ENCODE measurements at places on chromosomes 1 and 21.

DNA sequence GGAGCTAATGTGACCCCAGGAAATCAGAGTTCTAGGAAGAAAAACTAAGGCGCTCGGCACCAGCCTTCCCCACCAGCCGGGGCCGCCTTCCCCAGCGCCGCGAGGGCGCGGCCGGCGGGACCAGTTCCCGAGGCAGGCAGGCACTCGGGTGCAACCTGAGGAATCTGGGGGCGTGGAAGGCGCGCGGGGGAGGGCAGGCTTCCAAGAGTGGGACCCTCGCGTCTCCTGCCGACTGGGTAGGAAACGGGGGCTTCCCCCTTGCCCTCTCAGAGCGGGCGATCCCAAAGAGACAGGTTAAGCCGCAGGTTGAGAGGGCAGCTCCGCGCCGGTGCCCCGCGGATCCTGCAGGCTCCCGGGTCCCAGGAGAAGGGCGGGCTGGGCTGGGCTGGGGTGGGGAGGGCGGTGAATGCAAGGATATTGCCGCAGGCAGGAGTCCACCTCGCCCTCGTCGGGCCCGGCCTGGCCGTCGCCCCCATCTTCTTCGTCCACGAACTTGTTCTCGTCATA, 431 bp downstream of the ARPC5 start:
- DNase-seq = peak; percentile 44

DNA sequence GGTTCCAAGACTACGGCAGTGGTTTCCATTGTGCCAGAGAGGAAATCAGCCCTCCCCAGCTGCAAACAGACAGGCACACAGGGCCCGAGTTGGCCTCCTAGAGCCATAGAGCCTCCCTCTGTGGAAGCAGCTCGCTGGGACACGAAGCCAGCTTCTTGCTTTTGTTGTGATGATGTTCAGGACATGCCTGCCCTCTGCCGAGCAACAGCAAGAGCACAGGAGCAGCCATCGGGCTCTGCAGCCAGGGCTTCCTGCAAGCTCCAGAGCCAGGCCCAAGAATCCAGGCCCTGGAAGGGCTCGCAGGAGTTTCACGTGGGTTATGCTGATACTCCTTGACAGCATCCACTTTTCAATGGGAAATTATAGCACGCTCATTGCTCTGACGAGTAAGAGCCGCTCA, 18.5 kb downstream of the NPHP4 start:
- no peak for DNase-seq

GRCh38 chr1:213613549-213613948, 374.2 kb upstream of the PROX1 start:
- no peak for DNase-seq

- DNase-seq = no peak
These were observed 12.6 kb downstream of the AGTRAP start for GRCh38 chr1:11748294-11749202.

DNA sequence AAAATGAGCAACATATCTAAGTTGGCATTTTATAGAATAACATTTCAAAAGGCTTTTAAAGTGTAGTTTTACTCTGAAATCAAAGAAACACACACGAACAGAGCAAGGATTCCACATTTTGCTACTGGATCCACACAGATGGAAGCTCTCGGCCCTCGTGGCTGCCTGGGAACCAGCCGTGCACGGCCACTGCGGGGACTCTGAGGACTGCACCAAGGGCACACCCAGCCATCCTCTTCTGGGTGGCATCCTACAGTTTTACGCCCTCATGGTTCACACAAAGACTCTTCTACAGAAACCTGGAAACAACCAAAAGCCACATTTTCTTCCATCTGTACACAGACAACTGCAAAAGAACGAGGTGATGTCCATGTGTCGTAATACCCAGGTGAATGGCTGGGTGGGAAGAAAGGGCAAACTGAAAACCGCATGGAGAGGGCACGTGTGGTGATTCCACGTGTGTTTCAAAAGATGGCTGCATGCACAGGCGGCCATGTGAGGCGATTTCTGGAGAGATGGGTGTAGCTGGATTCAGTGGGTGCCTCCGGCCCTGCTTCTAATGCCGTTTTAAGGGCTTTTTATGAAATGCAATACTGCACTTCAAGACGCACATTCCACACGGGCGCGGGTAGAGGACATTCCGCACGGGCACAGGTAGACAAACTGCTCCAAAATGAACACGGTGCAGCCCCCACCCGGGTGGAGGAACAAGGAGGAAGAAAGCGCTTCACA, 8.1 kb downstream of the POFUT2 start:
- no peak for DNase-seq

DNA sequence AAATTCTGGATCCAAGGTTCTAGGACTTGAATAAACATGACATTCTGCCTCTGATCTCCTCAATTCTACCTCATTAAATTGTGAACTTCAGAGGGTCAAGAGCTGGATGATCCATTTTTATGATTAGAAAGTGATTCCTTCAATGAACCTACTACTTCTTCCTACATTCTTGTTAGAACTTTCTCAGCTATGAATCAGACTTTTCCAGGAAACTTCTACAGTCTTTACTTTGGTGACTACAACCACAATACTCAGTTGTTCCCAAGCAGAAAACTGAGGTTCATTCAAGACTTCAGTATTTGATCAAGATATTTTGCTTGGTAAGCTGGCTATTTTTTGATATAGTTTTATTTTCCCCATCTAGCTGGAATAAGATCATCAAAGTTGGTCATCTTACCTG, 51.4 kb downstream of the CDC7 start:
- DNase-seq = peak; percentile 48

All from kidney tubule cell (primary cell).